Fibroblast of lung (primary cell): ENCODE measurements at places on chromosomes 1 and 21. TPM values are rescaled to one million over a fixed set of nuclear protein-coding genes. Genes with fewer than 3 reads are reported as not detected.

OPTC gene
- not detected in 2 replicates for total RNA-seq

GBP6 gene
- total RNA-seq, result under 0.01 TPM in 1 of 2 replicates, not detected in the other

CORT gene
- total RNA-seq, result 0.17 TPM in 1 of 2 replicates, not detected in the other

CD84 gene
- under 0.01 TPM in 1 of 2 replicates, not detected in the other for total RNA-seq

IFNAR2 gene
- total RNA-seq, result 5.1 and 5.6 TPM in 2 replicates
